ENCODE measurements at places on chromosomes 2 and 18.

GRCh38 chr2:164655336-164655735 is 34.1 kb upstream of the GRB14 start:
- no peak for DNase-seq

GRCh38 chr18:46141199-46141598 is 37.0 kb downstream of the HAUS1 start:
- no peak for DNase-seq

GRCh38 chr2:186882511-186883071 is 33.6 kb upstream of the ZSWIM2 start:
- DNase-seq = no peak

DNA sequence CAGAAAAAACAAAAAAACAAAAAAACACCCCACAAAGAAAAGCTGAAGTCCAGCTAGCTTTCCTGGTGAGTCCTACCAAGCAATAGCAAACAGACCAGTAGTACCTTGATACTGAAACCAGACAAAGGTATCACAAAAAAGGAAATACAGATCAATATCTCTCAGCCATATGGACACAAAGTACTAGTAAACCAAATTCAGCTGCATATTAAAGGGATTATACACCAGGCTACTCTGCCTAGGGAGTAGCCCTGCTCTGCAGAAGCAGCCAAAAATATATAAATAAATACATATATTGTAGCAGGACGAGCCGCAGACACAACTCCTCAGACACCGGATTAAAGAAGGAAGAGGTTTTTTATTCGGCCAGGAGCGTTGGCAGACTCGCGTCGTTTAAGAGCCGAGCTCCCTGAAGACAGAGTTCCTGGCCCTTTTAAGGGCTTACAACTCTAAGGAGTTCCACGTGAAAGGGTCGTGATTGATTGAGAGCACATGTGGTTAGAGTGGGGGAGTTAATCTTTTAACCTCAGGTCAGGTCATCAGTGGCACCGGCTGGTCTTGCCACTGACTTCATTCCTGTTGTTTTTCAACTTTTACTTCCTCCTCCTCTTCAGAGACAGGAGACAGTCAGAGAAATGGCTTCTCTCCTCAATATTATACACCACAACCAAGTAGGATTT is 38.4 kb upstream of the DTNB start:
- DNase-seq = no peak

GRCh38 chr18:36829362-36830157 is 633 bp downstream of the KIAA1328 start:
- no peak for DNase-seq

- no peak for DNase-seq
Measured at GRCh38 chr2:212894026-212894425, 257.4 kb downstream of the IKZF2 start.

- no peak for DNase-seq
Measured at GRCh38 chr2:204135752-204136151, 199.2 kb downstream of the ICOS start.

DNA sequence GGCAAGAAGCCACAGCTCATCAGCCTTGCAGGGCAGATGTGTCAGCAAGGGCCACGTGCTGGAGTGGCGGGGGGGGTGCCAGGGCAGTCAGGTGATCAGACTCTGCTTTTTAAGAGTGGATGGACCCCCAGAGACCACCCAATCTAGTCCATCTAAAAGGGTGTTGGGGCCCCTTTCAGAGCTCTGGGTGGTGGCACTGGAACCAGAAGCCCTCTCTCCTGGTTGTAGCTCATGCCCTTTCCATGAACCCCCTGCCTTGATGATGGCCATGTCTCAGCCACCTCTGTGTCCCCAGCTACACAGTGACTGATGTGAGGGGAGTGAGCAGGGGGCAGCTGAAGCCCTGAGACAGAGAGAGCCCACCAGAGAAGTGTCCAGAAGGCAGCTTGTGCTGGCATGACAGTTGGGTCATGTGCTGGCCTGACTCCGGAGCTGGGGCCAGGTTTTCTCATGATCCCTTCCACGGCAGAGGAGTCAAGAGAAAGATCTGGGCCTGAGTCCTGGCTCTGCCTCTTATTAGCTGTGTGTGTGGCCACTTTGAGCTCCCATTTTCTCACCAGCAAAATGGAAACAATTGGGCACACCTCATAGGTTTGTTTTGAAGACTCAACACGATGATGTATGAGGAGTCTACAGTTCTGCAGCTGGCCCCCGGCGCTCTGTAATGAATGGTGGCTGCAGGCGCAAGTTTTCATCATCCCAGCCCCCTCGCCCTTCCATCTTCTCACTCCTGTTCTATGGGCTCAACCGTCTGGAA is 195.7 kb downstream of the ZFP36L2 start:
- DNase-seq = no peak

GRCh38 chr18:40055262-40055661 is 1899.8 kb upstream of the PIK3C3 start:
- no peak for DNase-seq

DNA sequence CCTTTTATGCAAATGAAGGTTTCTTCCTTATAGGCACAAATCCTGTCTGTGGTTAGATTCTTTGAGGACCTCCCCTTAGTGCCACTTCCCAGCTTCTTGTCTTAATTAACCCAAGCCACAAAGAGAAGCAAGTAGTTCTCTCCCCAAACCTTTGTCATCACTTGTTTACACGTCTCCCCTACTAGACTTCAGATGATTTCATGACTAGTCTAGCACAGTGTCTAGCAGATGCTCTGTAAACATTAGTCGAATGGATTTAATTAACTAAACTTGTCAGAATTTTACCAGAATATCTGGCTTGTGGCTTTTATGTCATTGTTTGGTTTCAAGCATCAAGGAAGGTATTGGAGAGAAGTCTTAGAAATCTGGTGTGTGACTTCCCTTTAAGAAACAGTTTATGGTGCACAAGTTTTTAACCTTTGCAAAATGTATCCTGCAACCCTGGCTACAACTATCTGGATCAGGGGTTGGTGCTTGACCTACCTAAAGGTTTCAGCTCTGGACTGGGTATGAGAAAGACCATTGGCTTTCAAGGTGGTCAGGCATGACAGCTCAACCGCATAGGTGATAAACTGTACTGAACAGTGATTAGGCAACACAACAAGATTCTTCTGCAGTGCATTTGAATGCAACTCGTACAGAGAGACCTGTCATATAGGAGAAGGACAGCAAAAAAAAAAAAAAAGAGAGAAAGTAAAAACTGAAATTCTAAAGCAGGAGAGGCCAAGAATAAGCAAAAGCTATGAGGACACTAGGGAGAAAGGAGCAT is 93.2 kb upstream of the CCDC150 start:
- DNase-seq = no peak

GRCh38 chr2:3396920-3397559 is 17.5 kb downstream of the TRAPPC12 start:
- no peak for DNase-seq

- peak; percentile 14 for DNase-seq
Measured at GRCh38 chr18:42649331-42650035, 466.0 kb downstream of the RIT2 start.

GRCh38 chr2:141925511-141925910 is 205.3 kb downstream of the LRP1B start:
- DNase-seq = no peak

DNA sequence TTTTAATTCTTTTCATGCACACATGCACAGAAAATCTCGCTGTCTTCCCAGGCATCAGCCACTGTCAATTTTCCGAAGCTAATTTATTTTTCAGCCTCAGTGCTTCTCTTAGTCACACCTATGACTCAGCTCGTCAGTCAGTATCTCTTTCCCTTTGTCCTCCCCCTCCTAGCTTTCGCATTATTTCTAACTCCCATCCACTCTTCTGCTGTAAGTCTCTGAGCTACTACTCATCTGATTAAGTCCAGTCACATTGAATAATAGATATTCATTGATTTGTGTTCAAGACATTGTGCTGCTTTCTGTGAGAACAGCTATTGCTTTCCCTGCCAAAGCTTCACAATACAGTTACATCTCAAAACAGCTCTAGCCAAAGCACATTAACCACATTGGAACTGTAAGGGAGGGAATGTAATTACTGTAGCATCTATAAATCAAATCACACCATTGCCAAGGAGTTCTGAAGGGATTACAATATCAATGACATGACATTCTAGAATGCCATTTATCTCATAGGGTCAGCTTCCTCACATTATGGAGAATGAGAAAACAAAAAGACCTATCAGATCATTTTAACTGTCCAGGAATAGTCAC is 89.4 kb downstream of the SCN3A start:
- no peak for DNase-seq

GRCh38 chr2:217074576-217075255 is 214.9 kb upstream of the TNP1 start:
- DNase-seq = no peak
